ENCODE measurements at places on chromosomes 4 and X.

- DNase-seq, result no peak
Measured at GRCh38 chr4:80261989-80262600, 4.4 kb upstream of the FGF5 start.

DNA sequence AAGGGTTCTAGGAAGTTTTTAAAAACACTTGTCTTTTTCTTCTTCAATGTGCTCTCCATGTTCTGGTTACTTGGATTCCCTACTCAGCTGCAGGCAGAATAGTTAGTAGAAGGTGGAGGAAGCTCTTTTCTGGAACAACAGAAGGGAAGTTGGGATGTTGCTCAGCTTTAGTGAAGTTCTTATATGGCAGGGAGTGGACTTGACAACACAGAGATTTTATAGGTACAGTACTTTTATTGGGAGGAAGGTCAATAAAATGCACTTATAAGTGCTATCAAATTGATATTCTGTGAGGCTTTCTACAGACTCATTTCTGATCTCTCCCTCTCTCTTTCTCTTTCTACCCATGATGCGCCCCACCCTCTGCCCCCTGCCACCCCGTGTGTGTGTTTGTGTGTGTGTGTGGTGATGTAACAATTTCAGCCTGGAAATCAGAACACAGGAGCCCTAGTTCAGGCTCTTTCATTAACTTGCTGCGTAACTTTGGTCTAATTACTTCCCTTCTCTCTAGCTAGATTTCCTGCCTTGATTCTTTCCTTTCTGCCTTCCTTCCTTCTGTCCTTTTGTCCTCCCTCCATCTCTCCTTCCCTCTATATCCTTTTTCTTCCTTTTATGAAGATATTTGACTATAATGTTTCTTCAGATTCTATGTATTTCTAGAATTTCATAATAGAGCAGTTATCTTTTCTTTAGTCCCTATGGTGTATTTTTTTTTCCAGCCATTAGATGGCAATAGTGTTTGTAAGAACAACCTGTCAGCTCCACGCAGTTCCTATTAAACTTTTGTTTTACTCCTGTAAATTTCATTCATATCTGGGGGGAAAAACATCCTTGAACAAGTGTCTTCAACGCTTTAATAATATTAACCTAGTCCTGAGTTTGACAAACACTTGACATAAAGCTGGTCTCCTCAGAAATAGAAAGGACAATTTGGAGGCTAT, 37.1 kb downstream of the HEPH start:
- no peak for DNase-seq

DNA sequence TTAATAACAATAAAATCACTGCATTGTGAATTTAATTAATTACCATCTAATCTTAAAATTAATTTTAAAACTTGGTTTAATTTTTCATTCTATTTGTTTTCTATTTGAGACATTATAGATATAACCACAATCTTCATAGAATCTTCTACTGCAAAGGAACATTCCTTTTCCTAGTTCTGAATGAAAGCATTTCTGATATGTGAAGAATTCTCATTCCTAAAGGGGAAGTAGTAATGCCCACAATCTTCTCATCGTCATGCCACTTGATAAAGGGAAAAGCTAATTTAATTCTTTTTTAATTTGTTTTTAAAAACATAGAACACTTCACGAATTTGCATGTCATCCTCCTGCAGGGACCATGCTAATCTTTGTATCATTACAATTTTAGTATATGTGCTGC, 23.7 kb downstream of the MGARP start:
- DNase-seq, result no peak

GRCh38 chrX:3449287-3449686, 102.8 kb upstream of the MXRA5 start:
- DNase-seq, result no peak

GRCh38 chr4:25075129-25075528, 44.4 kb upstream of the LGI2 start:
- DNase-seq, result no peak

DNA sequence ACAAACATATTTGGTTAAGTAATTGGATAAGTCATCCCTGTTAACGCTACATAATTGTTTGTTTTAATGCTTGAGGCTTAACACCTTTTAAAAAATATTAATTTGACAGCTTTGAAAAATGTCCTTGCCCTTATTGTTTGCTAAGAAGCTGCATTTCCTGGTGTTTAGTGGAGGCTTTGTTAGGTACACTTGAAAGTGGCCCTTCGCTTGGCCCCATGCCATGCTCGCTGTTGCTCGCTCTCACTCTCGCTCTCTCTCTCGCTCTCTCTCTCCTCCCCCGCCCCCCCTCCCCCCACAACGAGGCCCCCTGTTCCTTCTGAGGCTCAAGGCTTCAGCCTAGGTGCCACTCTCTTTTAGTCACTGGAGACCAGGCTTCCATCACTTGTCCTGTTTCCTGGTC, 139.6 kb downstream of the DCLK2 start:
- DNase-seq, result no peak

DNA sequence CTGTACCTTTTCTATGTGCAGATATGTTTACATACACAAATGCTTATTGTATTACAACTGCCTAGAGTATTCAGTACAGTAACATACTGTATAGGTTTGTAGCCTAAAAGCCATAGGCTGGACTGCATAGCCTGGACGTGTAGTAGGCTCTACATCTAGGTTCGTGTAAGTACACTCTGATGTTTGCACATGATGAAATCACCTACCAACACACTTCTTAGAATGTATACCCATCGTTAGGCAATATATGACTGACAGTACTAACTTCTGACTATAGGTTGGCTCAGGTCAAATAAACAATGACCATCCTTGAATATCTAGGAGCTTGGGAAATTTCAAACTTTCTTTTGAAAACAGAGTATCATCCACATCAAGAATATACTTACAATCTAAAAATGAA, 139.0 kb downstream of the CORIN start:
- no peak for DNase-seq

- DNase-seq, result no peak
Measured at GRCh38 chr4:149403081-149403480, 412.6 kb downstream of the IQCM start.

Data from CD4-positive, alpha-beta T cell treated with Interleukin-15 for 4 hours (primary cell).